ENCODE measurements at places on chromosomes 6 and 20.

DNA sequence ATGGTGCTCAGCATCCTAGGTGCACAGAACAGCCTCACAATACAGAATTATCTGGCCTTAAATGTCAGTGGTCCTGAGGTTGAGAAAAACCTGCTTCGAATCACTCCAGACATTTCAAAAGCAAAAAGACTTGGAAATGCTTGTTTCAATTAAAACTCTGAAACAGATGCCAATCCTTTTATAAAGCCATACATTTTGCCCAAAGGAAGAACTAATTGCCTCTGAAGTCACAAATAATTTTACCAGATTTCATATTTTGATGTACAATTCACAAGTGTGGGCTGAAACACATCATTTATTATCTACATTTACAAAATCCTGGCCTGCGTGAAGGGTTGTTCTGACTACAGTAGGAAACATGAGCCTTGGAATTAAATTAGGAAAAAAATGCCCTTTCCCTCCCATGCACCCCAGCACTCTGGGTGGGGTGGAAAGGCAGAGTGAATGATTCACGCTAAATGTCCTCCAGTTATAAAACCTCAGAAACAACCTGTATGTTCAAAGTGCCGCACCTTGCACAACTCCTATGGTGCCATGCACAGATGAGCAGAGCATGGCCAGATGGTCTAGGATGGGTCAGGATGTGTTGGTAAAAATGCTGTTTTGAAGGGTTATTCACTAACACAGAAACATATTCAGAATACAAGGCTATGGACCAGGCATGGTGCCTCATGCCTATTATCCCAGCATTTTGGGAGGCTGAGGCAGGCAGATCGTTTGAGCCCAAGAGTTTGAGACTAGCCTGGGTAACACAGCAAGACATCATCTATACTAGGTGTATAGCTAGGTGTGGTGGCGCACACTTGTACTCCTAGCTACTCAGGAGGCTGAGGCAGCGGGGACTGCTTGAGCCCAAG lies 87.0 kb downstream of the ZMYND8 start:
- DNase-seq = no peak

- no peak for DNase-seq
Observed at GRCh38 chr20:52075400-52075799, 116.2 kb downstream of the ZFP64 start.

- DNase-seq = no peak
Observed at GRCh38 chr20:61718361-61719005, 347.2 kb downstream of the TAF4 start.

DNA sequence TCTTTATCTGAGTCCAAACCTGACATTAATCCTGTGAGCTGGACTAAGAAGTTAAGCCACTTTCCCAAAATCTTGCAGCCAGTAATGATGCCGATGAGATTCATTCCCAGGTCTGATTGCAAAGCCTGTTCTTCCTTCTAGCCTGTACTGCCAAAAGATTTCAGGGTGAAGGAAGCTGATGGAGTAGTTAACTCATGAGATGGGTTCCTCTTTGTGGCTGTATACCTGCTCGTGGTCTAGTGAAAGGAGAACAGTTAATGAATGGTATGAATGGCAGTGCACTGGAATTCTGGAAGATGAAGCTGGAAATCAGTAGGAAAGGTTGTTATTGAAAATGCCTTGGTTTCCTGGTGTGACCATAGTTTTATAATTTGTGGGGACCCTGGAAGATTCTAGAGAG lies 112.0 kb downstream of the FYN start:
- no peak for DNase-seq

- DNase-seq = no peak
Observed at GRCh38 chr6:66808771-66809170, 1101.7 kb upstream of the EYS start.

DNA sequence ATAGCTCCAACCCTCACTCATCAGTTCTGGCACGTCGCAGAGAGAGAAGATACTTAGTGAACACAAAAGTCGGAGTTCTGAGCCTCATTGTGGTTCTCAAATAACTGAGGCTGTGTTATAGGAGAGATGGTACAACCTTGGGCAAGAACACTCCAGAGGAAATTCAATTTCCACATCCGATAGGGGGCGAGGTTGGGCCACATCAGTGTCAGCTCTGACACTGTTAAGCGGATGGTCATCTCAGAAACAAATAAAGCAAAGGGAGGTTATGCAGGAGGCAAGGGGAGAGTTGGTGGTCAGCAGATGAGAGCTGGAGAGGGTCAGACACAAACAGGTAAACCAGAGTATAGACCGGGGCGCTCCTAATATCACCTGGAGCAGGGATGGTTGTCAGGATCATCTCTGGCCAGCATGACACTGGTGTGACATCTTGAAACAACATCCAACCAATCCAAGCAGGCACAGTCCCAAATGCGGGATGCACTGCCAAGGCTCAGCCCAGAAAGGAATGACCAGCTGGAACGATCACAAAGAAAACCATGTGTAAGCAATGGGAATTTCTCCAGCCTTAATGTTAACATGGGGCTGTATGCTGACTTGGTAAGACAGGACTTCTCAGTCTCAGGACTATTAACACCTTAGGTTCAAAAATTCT lies 331.8 kb downstream of the HACE1 start:
- DNase-seq = peak; percentile 52

- DNase-seq = no peak
Observed at GRCh38 chr6:98636941-98637340, 197.4 kb upstream of the POU3F2 start.

- DNase-seq = no peak
Observed at GRCh38 chr6:22666586-22666985, 97.2 kb downstream of the HDGFL1 start.

- no peak for DNase-seq
Observed at GRCh38 chr6:25576919-25577318, 75.1 kb upstream of the SCGN start.

DNA sequence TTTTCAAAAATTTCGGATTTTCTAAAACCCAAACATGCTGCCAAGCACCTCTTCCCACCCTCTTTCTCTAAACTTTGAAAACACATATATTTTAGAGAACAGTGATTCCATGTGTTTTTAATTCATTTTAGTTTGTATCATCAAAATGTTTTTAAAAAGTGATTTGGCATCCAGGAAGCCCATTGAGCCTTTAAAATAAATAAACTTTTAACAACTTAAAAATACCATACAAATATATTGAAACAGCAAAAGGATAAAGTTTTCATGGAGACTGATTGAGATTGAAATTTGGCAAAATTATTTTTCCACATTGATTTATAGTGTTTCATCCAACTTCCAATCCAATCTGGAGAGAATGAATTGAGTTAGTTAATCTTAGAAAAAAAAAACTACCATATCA lies 374.7 kb downstream of the CD109 start:
- DNase-seq = no peak

- DNase-seq = no peak
Observed at GRCh38 chr6:88698661-88699060, 264.8 kb downstream of the RNGTT start.

DNA sequence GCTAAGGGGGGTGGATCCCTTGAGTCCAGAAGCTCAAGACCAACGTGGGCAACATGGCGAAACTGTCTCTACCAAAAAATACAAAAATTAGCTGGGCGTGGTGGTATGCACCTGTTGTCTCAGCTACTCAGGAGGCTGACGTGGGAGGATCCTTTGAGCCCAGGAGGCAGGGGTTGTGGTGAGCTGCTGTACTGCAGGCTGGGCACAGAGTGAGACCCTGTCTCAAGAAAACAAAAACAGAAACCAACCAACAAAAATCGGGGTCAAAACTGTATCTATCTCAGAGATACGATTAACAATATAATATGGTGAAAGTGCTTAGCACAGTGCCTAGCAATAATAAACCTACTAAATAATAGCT lies 20.7 kb upstream of the BCAS1 start:
- DNase-seq = no peak

DNA sequence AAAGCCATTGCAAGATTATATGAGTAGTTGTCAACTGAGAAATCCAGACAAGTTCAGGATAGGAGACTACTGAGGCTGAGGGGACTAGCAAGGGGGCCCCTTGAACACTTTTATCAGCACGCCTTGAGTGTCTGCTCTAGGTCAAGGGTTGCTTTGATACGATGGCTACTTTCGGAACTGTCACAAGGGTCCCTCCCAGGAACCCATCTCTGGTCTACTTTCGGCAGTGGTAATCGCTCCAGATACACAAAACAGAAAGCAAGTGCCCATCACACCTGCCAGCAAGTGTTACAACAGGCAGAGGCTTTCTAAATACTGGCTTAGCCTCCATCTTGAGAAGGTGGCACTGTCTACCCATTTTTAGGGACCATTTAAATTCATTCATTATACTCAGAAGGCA lies 61.1 kb downstream of the GJA10 start:
- DNase-seq = no peak

DNA sequence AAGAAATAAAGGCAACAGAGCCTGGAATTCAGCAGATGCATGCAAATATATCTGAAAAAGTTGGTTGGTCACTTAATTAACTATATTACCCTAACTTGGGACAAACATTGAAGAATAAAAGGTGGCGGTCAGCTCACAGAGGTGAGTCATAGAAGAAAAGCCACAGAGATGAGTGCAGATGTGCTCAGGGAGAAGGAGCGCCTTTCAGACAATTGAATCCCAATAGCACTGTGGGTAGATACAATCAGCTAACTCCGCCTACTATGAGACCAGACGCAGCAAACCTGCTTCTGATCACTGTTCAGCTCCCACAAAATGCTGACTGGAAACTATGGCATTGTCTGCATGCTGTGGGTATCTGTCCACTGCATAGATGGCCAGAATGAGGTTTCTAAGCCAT lies 447.8 kb downstream of the PTPRT start:
- no peak for DNase-seq

DNA sequence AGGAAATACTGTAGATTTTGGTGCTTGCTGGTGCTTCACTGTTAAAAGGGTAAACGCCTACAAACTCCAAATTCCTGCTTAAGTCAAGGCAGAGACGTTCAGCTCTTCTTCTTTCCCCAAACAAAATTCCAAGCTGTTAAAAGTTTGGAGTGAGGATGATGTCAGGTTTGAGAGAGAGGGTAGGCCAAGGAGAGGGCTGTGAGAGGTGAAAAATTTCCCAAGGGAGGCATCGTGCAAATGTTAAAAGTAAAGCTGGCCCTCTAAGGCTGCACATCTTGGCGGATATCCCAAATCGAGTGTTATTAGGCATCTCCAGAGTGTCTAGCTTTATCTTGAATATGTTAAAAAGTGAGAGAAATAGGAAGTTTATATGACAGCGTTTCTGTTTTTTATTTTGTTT lies 651.8 kb downstream of the QKI start:
- DNase-seq = no peak

GRCh38 chr6:138115877-138116660 lies 8.8 kb upstream of the PERP start:
- peak; percentile 70 for DNase-seq

DNA sequence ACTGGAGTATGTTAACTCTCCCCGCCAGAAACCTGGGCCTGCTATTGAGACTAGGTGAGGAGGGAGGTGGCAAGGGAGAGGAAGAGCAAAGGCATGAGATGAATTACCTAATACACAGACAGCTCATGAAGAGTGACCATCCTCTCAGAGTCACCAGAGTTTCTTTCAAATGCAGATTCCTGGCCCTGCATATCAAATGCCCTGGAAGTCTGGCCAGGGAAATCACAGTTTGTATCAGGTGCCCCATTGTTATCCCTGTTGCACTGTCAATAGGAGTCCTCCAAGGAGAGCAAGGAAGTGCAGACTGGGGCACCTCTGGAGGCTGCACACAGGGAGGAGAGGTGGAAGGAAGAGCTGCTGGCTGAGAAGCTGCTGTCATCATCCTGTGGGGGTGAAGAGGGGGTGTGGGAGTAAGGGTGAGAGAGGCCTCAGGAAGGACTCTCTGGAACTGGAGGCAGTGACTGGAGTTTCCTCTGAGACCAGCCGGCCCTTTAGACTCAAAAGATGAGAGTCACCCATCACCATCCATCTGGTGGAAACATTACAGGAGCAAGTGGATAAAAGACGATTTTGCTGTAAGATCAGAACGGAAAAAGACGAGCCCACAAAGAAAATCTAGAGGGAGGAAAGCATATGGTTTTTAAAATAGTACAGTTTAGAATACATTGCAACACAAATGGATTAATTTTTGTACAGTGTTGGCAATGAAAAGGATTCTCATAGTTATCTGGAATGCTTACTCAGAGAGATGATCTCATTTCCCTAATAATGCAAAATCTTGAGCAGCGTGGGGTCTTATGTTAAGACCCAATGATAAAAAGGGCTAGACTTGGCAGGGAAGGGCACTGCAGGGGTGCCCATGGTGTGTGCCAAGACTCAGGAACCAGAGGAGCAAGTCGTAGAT lies 268.1 kb downstream of the UST start:
- DNase-seq = peak; percentile 84

All from iris pigment epithelial cell (primary cell).